ENCODE measurements at places on chromosomes 7 and 10. TPM values are rescaled to one million over a fixed set of nuclear protein-coding genes. Genes with fewer than 3 reads are reported as not detected.

AIMP2 gene
- total RNA-seq = 24.2 TPM

FAM20C gene
- 52.4 TPM for total RNA-seq

DNA sequence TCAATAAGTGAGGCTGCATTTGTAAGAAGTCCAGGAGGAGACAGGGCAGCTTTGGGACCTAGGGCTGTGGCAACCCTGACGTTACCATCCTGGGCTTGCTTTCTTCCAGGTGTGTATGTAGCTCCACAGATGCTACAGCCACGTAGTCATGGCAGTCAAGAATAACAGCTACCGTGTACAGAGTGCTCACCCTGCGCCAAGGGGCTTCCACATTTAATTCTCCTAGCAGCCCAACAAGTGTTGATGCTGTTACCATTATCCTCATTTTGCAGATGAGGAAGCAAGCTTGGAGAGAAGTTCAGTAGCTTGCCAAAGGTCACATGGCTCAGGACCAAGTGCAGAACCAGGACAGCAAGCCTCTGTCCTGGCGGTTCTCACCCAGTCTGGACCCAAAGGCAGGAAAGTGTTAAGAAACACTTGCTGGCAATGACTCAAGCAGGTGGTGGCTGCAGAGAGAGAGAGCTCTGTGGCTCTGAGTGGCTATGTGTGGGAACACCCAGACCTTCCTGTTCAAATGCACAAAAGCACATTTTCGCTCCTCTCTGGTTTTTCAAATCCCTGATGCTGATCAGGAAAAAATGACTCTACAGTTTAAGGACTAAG is 89.8 kb downstream of the CREM start:
- H3K27ac ChIP-seq = peak overlapping the region; percentile 6
- no peak for DNase-seq
- H3K36me3 ChIP-seq = no peaks in the 10 kb centered on the region
- no peaks in the 10 kb centered on the region for H3K27me3 ChIP-seq
- peaks cover 24% of the 10 kb centered on the region for H3K4me1 ChIP-seq

DNA sequence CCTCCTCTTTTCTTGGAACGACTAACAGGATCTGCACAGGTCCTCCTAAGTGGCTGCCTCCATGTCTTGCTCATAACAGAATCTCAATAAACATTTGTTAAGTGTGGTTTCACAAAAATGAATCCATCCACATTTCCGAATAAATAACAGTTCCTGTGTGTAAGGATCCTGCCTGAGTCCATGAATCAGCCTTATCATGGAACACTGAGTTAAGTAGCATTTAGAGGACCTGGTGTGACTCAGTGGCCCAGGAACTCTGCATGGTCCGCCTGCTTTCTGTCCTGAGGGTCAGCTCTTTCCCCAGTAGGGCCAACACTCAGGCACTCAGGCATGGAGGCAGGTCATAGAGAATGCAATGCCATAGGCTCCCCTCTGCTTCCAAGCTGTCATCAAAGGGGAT is 15.8 kb upstream of the C10orf90 start:
- H3K4me3 ChIP-seq = no peak overlapping the region
- H3K27me3 ChIP-seq = no peaks in the 10 kb centered on the region
- no peaks in the 10 kb centered on the region for H3K36me3 ChIP-seq
- no peaks in the 10 kb centered on the region for H3K4me1 ChIP-seq

- H3K27ac ChIP-seq = no peak overlapping the region
- H3K27me3 ChIP-seq = no peaks in the 10 kb centered on the region
- H3K4me3 ChIP-seq = no peak overlapping the region
Observed at GRCh38 chr7:30309842-30310435, 25.5 kb downstream of the ZNRF2 start.

CEP55 gene
- total RNA-seq = 2.3 TPM

- DNase-seq = no peak
- H3K4me1 ChIP-seq = peaks cover 45% of the 10 kb centered on the region
- no peaks in the 10 kb centered on the region for H3K36me3 ChIP-seq
Observed at GRCh38 chr7:32500922-32501341, 5.6 kb downstream of the AVL9 start.

ITGA8 gene
- total RNA-seq = 28.3 TPM

DNA sequence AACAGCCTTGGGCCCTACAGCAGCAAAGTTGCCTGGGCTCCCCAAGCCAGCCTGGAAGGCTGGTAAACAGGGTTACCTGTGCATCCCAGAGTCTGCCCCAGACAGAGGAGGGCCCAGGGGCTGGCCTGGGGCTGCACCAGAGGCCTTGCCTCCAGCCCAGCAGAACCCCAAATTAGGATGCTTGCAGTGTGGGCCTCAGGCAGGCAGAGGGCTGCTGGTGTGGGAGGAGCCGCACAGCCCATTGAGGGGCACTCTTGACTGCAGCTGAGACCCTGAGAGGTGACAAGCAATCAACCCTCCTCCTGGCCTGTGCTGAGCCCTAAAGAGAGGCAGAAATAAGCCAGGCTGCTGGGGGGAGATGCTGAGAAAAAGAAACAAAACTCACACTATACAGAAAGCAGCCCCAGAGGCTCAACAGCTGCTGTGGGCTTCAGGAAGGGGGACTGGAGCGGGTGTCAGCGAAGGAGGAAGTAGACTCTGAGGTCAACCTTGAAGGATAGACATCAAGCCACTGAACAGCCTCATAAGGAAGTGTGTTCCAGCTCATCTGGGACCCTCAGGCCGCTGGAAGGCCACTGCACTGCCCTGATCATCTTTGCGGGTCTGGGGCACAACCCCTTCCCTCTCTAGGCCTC is 6.6 kb downstream of the AIFM2 start:
- H3K4me1 ChIP-seq = peaks cover under 1% of the 10 kb centered on the region
- DNase-seq = no peak
- no peaks in the 10 kb centered on the region for H3K27me3 ChIP-seq
- peaks cover 13% of the 10 kb centered on the region for H3K36me3 ChIP-seq
- no peak overlapping the region for H3K4me3 ChIP-seq

PLPP4 gene
- total RNA-seq = 0.20 TPM

- H3K27ac ChIP-seq = no peak overlapping the region
- H3K4me1 ChIP-seq = peaks cover 11% of the 10 kb centered on the region
- H3K4me3 ChIP-seq = no peak overlapping the region
- no peak for DNase-seq
- H3K27me3 ChIP-seq = no peaks in the 10 kb centered on the region
Observed at GRCh38 chr7:45103958-45104843, 7.3 kb downstream of the TBRG4 start.

HOGA1 gene
- total RNA-seq = 2.7 TPM

GRCh38 chr7:30166841-30167235 is 32.1 kb downstream of the MTURN start:
- no peak for DNase-seq
- H3K36me3 ChIP-seq = no peaks in the 10 kb centered on the region
- H3K27me3 ChIP-seq = no peaks in the 10 kb centered on the region
- no peak overlapping the region for H3K4me3 ChIP-seq
- no peak overlapping the region for H3K27ac ChIP-seq
- H3K4me1 ChIP-seq = peaks cover 40% of the 10 kb centered on the region

DNA sequence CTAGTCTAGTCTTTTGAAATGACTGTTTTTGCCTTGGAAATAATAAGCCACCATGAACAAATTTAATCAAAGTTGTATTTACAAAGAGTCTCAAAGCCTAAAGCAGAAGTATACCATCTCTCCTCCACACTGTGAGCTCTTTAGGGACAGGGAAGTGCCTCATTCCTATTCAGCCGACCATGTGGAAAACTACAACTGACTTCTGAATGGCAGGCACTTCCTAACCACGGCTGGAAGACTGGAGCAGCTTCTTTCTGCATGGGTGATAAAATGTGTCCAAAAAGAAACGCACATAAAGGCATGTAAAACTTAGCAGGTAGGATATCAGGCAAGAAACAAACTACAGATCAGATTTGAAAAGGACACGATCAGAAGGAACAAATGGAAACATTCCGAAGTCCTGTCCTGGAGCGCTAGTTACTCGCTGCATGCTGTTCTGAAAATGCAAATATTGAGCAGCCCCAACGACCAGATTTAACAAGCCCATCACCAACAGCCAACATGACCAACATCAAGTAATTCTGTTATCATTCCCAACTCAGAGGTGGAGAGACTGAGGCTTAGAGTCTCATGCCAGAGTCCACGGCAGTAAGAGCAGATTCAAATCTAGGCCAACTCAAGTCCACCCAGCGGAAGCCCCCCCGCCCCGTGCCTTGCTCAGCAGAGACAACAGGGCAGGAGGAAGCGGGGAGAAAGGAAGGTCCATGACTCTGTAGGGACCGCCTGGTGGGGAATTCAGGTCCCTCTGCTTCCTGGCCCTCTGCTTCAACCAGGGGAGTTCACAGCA is 26.5 kb downstream of the CTBP2 start:
- no peak for DNase-seq
- H3K27me3 ChIP-seq = no peaks in the 10 kb centered on the region
- H3K4me1 ChIP-seq = peaks cover 46% of the 10 kb centered on the region
- no peak overlapping the region for H3K4me3 ChIP-seq
- no peak overlapping the region for H3K27ac ChIP-seq
- peaks cover 50% of the 10 kb centered on the region for H3K36me3 ChIP-seq

GRCh38 chr7:92647011-92647625 is 56.9 kb upstream of the FAM133B start:
- H3K4me3 ChIP-seq = no peak overlapping the region
- H3K4me1 ChIP-seq = peaks cover 25% of the 10 kb centered on the region
- no peak overlapping the region for H3K27ac ChIP-seq
